ENCODE measurements at places on chromosomes 5 and 9.

- no peak for DNase-seq
Observed at GRCh38 chr5:67405101-67405364, 208.4 kb upstream of the CD180 start.

- DNase-seq: no peak
Observed at GRCh38 chr9:129698254-129698757, 32.9 kb downstream of the PRRX2 start.

- DNase-seq: no peak
Observed at GRCh38 chr5:120413686-120414085, 50.4 kb upstream of the PRR16 start.

DNA sequence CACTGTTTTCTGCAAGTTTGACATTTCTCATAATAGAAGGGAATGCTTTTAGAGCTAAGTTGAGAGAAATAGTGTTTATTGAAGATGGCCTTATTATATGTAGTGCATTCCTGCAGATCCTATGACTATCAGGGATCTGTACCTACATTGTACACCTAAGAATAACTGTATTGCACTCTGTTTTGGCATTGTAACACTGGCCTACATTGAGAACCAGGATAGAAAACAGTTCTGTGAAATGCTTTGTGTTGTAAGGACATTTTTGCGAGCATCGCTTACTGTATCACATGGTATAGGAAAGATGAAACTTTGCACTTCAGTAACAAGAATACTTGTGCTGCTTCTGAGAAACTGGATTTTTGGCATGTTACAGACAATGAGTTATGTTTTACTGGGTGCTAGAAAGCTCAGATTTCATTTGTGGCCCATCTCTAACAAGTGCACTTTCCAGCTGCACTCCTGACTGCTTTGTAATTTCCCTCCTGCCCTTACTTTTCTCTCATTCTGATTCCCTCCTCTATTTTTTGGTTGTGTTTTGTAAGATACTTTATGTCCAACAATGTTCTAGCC, 30.6 kb downstream of the C9orf85 start:
- no peak for DNase-seq

DNA sequence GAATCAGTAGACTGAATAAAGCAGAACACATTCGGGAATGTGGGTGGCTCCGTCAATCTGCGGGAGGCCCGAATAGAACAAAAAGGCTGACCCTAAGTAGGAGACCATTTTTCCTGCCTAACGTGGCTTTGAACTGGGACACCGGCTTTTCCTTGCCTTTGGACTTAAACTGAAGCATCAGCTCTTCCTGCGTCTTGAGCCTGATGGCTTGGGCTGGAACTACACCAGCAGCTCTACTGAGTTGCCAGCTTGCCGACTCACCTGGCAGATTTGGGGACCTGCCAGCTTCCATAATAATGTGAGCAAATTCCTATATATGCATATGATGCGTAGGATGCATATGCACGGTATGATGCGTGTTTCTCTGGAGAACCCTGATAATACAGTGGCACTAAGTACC, 111.3 kb downstream of the DAPK1 start:
- DNase-seq: no peak

DNA sequence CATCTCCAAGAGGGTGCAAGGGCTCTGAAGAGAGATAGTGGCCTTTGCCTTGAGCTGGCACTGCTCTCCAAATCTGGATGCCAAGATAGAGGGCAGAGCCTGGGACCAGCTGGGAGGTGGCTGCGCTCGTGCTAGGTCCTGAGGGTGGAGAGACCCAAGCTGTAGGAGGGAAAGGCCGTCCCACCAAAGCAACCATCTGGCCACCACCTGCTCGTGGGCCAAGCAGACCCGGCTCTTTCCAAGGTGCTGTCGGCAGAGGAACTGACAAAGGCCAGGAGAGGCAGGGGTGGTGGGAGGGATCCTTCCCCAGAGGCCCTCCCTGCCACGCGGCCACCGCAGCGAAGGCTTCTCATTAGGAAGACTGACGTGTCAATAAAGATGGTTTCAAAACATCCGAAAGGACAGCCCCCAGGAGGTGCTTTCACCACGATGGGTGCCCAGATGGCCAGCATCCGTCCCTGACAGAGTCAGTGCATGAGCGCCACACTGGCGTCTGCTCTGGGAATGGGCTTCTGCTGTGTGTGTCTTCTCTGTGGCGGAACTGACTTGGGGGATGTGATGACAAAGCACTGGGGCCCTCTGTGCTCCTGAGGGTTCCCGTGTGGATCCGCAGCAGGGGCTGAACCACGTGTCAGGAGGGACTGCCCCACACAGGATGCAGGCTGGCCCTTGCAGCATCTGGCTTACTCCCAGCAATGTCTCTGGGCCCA, 213.5 kb downstream of the FANCC start:
- no peak for DNase-seq

GRCh38 chr9:32706725-32707100, 71.2 kb upstream of the TAF1L start:
- no peak for DNase-seq

DNA sequence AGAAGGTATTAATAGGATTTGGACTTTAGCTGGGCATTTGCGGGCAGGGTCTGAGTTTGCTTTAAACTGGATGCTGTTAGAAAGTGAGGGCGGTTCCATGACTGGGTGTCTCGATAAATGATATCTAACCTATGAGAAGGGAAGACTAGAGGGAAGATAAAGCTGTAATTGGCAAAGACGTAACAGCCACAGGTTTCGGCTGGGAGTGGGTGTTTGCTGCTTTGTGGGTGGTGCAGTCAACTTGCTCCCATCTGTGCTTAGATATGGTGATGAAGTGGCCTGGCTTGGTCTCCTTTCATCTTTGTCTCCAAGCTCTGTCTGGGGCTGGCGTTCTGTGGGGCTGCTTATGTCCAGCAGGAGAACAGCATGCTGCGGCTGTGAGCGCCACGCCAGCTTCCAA, 23.3 kb downstream of the OR2V1 start:
- DNase-seq: no peak

DNA sequence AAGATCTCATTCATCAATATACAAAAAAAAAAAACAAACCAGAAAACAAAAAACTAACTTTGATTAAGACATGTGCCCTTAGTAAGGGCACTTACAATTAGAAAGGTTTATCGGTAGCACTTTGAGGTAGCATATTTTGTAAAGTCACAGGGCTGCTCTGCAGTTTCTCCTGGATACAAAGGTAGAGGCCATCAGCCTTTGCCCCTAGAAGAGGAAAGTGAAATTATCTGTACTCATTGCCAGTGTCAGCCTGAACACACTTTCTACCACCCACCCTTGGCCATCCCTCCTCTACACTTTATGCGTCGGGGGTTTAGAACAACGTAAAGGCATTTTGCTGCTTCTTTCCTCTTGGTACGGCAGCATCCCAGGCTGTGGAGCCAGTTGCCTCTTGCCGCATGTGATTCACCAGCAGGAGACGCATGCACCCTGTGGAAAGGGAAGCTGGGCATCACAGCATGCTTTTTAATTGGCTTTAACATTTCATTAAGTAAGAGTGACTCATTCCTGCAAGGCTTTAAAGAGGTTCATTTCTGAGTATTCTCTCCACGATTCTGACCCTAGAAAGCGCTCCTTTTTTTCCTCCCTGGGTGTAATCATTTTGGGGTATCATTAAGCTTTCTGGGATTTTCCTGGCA, 84.6 kb downstream of the CEMIP2 start:
- no peak for DNase-seq

- no peak for DNase-seq
Observed at GRCh38 chr5:138986186-138986800, 111.2 kb upstream of the LRRTM2 start.

DNA sequence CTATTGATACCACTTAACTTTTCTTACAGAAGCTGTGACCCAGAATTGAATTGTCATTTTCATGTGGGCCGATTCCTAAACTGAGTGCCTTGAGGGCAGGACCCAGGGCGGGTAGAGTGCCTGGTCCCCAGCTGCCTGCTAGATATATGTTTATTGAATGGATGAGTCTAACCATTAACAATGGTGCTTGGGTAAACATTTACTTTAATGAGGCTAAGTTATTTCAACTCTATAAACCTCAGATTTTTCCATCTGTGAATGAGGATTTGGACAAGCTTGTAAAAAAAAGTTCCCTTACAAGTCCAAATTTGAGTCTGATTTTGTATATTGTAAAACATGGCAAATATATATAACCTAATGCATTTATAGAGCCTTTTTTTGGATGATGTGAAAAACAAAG, 181.8 kb upstream of the ELL2 start:
- DNase-seq: no peak

GRCh38 chr9:24095246-24095645, 269.2 kb upstream of the ELAVL2 start:
- no peak for DNase-seq

- no peak for DNase-seq
Observed at GRCh38 chr5:72324189-72324825, 4.1 kb downstream of the PTCD2 start.

DNA sequence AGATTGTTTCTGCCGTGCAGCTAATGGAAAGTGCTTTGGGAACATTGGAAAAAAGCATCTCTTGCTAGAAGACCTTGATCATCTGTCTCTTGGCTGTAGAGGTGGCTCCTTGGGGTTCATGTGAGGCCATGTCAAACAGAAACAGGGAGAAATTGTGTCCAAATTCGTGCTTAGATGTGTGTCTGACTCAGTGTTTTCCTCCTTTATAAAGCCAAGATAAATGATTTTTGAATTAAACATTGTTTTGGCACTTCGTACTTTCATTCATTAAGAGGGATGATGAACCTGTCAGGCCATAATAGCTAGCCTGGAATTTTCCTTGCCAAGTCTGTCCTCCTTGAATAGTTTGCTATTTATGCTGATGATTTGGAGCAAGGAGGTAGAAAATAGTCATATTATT, 143.8 kb downstream of the FBXL7 start:
- DNase-seq: no peak

- DNase-seq: no peak
Observed at GRCh38 chr9:113604393-113604792, 140.9 kb downstream of the RGS3 start.

- no peak for DNase-seq
Observed at GRCh38 chr9:111833941-111834340, 39.2 kb upstream of the SHOC1 start.

GRCh38 chr5:162543437-162543836, 475.9 kb downstream of the GABRG2 start:
- no peak for DNase-seq

DNA sequence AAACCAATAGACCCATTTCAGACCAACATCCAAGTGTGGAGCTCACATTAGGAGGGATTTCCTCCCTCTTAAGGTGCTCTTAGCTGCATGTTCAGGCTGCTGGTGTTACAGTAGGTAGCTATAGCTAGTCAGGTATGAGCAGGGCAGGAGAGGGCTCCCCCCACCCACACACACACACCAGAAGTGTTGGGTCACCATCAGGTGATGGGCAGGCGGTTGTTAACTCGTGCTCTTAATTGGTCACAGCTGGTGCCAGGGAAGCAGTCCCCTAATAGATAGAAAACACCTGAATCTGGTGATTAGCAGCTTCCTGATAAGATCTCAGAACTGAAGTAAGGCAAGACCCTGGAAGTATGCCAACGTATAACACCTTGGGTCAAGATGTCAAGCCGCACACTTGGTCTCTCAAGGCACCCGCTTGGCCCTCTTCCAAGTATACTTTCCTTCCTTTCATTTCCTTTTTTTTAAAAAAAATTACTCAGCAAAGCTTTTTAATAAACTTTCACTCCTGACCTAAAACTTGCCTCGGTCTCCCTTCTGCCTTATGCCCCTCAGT, 532.4 kb downstream of the DNAH5 start:
- DNase-seq: no peak
